Renal pelvis (tissue), 12 donors: ENCODE measurements at places on chromosomes 2 and 18. TPM values are rescaled to one million over a fixed set of nuclear protein-coding genes. Genes with fewer than 3 reads are reported as not detected.

- no peak for DNase-seq
These were observed 212.7 kb downstream of the DYSF start for GRCh38 chr2:71666094-71666474.

DNA sequence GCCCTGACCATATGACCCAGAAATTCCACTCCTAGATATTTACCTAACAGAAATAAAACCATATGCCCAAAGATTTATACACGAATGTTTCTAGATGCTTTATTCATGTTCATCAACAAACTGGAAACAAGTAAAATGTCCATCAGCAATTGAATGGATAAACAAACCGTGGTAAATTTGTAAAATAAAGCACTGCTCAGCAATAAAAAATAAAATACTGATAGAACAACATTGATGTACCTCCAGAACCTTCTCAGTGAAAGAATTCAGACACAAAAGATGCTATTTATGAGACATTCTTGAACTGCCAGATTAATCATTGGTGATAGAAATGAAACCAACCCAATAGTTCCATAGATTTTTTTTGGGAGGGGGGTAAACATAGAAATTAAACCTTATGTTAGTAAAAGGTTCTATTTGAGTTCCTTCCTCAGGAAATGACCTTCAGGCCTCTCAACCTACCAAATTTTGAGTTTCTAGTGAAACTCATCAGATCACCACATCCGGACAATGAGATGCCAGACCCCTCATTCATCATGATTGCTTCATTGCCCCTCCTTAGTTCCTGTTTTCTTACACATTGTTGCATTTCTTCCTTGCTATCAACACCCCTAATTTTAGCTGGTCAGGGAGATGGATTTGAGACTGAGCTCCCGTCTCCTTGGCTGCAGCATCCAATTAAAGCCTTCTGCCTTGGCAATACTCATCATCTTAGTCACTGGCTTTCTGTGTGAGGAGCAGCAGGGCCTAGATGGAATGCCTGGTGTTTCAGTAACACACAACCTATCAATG, 203.5 kb downstream of the LPIN1 start:
- DNase-seq = no peak

DNA sequence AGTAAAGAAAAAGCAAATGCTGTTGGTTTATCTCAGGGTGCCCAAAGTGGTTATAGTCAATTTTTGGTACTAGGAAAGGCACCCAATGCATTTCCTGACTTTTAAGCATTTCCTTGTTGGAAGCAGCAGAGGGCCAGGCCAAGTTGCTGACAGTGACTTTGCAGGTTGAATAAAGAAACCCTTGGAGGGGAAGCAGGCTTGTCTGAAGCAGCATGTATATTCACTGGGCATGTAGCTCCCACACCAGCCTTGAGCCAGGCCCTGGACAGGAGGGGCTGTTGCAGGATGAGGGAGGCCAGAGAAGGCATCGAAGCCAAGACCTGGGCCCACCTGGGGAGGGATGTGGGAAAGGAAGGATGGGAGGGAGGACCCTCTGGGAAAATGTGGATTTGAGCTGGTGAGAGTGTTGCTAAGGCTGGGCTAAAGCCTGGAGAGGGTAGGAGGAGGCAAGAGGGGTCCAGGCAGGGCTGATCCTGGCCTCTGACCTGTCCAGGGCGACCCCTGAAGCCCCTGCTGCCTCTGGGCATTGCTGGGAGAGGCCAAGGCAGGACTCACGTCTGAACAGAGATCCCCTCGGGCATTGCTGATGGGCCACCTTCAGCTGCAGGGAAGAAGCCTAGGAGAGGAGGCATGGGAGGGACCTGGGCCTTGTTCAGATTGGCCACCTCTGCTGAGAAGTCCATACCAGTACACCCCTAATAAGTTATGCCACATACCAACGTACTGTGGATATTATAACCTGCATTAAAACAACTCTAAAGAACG, 79.6 kb downstream of the STPG4 start:
- no peak for DNase-seq

DNA sequence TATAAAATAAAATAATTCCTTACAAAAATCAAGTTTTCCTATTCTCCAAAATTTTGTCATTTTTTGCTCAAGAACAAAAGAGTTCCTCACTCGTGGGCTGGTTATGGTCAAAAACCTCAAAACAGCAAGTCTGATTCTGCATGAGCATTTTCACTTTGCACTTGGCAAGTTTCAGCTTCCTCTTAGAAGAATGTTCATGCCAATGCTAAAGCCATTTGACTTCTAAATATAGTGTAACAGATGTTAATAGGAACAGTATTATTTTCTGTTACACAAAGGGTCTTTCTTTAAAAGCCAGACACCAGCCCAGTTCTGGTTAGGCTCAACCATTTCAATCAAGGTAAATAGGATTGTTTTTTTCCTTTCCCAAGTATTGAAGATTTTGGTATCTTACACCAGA, 261.3 kb upstream of the CCDC68 start:
- DNase-seq = no peak

- no peak for DNase-seq
These were observed 21.1 kb downstream of the CPS1 start for GRCh38 chr2:210577263-210578071.

GRCh38 chr2:150129921-150130575, 357.4 kb downstream of the RND3 start:
- DNase-seq = peak; percentile 66

DNA sequence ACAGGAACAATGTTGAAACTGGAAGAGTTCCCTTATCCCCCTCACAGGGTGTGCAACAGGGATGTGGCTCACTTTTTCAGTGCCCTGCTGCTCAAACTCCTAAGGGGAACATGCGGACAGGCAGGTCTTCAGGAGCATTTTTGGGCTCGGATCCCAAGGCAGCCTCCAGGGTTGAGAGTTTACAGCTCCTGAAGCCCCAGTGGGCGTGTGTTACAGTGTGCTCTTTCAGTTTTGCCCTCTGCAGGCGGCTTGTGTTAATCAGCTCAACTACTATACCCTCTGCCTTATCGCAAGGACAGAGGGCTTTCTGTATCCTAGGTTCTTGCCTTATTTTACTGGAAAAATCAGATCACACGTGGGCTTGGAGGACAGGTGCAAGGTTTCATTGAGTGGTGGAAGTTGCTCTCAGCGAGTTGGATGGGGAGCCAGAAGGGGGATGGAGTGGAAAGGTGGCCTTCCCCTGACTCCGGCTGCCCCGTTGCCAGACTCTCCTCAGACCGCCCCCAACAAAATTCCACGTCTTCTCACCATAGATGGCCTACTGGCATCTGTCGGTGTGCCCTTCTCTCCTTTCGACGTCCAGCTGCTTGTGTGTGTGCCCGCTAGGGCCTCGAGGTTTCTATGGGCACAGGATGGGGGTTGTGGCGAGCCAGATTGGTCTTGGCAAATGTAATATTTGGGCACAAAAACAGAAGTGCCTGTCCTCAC, 541.9 kb downstream of the TMX3 start:
- no peak for DNase-seq

The SPDYA gene
- 3.1 TPM for polyA plus RNA-seq

- DNase-seq = no peak
These were observed 30.6 kb downstream of the SEPTIN10 start for GRCh38 chr2:109582928-109583895.

- DNase-seq = no peak
These were observed 1602.4 kb upstream of the CELF4 start for GRCh38 chr18:39167990-39168389.

GRCh38 chr2:176105730-176106580, 1.1 kb upstream of the HOXD11 start:
- no peak for DNase-seq

DNA sequence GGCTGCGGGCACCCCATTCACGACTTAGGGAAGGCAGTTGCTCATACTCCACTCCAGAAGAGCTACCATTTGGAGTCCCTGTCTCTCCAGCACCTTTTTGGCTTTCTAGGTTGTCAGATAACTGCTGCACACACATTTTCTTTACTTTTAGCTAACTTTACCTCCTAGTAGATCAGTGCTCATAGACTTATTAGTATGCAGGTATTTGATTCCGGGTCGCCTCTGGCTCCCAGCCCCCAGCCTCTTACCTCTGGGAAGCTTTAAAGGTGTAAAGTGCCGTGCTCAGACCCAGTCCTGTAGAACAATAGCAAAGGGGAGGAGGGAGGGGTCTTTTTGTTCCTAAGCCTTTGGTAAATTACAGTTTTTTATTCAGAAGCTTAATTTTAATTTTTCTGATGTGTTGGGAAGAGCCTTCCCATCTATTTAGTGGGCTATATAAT, 102.9 kb downstream of the SPTBN1 start:
- no peak for DNase-seq

DNA sequence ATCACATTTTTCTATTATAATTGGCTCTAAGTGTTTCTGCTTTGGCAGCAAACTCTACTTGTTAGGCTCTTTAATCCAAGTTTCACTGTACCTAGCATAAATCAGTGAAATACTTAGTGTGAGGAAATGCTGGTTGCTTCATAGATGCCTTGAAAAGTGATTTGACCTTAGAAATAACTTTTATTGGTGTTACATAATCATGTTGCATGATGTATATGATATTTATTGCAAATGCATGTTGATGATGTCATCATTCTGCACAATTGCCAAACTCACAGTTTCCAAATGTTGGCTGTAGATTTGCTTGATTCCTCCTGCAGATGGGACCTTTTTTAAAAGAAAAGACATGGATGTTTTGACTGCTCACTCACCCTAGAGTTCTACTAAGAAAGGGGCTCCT, 137.6 kb upstream of the BCL2L11 start:
- DNase-seq = no peak

DNA sequence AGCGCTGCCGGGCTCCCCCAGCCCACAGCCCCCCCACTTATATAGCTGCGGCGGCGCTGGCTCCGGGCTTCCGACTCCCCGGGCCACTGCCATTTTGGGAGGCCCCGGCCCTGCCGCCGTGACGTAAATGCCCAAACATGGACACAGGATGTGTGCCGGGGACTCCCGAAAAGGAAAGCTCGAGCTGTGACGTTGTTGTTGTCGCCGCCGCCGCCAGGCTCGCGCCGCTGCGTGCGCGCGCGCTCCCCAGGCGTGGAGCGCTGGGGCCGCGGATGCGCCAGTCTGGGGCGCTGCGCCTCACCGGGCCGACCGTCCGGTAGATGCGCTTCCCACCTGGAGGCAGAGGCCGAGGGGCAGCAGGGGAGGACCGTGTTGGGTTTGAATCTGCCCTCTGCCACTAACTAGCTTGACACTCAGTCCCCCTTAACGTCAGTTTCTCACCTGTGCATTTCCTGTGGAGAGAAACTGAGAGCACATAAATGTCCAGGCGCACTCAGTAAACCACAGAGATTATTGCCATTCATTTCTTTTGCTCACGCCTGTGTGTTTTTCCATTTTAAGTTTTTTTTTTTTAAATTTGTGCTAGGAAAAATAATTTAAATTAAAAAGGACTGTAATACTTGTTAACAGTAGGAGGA, at the start of gene EGR4:
Gene EGR4 (minus strand): TSS at position 15 of the 638 bp plus-strand sequence. CDS start 231 bp downstream, outside the sequence.
- peak; percentile 42 for DNase-seq

The FBXO48 gene
- 2.3 TPM for polyA plus RNA-seq

The ASXL3 gene
- 8.5 TPM for polyA plus RNA-seq

DNA sequence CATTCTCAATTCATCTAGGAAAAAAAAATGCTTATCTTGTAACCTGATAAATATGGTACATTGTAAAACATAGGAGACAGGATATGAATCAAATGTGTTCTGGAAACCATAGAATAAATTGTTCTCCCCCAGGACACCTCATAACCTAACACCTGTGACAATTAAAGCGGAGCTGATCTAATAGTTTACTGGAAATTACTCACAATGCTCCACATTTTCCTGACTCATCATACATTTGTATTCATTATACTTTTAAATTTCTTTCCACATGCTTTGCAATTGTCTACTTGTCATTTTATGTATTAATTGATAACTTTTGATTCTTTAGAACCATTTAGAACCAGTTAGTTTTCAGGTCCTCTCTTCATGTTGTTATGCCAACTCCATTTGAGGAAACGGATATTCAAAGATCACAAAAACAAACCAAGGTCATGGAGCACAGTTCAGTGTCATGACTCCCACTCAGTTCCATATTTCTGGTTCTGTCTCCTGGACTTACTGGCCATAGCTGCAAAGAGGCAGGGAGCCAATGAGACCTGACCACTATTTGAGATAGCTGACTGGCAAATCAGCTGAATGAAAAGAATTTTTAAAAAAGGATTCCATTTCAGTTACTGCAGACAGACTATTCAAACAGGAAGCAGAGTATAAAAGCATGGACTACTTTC, 128.5 kb downstream of the CALCRL start:
- no peak for DNase-seq

The SP9 gene
- polyA plus RNA-seq = not detected

DNA sequence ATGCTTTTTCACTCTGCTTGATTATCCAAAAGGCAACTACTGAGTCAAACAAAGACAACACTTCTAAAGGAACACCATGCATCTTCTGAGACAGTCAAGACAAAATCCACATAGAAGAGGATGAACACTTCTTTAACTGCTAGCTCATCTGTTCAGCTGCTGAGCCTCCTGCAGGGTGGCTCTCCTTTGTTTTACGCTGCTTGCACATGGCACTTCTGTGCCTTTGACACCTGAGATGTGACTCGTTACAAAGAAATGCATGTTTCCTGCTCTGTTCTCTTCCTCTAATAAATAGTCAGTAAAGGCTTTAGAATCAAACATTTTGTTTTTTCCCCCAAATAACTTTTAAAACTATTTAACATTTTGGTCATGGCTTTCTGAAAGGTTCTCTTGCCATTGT, 1129.4 kb downstream of the TDRD15 start:
- DNase-seq = no peak

DNA sequence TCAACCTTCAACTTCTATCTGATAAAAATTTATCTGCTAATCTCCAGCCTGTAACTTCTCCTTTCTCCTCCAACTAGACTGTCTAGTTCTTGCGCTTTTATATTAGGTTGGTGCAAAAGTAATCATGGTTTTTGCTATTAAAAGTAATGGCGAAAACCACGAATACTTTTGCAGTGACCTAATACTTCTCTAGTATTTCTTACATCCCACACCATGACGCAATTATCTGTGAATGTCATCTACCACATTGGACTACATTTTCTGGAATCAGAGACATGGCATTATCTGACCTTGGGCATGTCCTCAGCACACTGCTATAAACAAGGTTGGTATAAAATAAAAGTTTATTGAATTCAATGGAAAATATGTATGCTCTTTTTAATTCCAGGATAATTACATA, 370.2 kb upstream of the LYPD1 start:
- no peak for DNase-seq

- no peak for DNase-seq
These were observed 33.4 kb downstream of the VAPA start for GRCh38 chr18:9947248-9947647.

The KCNJ13 gene
- polyA plus RNA-seq = 2.0 TPM

The TUBA3E gene
- not detected for polyA plus RNA-seq

The ANKRD36 gene
- 23.6 TPM for polyA plus RNA-seq
